ENCODE measurements at places on chromosomes 13 and 19. TPM values are rescaled to one million over a fixed set of nuclear protein-coding genes. Genes with fewer than 3 reads are reported as not detected.
A peak's percentile ranks its signal among the peaks of the same experiment; 100 is the strongest.

The TYROBP gene
- not detected for total RNA-seq

The SPC24 gene
- 70.3 TPM for total RNA-seq

The GRIN2D gene
- total RNA-seq: 0.07 TPM

The OR10H1 gene
- total RNA-seq: not detected

The ATP4B gene
- total RNA-seq: not detected

DNA sequence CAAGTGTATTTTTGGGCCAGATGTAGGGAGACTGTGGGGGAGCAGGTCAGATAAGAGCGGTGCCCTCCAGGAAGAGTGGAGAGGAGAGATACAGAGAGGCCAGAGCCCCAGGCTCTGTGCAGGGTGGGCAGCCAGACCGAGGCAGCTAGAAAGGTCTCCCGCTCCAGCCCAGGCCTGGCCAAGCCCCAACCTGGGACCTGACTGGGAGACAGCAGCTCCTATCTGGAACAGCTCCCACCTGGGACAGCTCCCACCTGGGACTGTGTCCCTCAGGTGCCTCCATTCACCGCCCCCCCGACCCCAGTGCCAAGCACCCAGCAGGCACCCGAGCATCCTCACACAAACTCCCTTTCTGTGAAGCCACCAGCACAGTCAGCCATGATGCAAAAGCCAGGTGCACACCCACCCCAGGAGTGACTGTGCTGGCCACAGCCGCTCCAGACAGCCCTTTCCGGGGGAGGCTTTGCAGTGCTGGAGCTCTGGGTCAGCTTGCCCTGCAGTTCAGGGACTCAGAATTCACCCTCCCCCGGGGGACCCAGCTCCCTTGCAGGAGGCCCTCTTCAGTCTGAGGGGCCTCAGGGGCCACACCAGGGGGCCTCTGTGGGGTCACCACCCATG is 2.1 kb upstream of the GRTP1 start:
- H3K27me3 ChIP-seq: peaks cover 17% of the 10 kb centered on the region
- no peak for DNase-seq
- no peaks in the 10 kb centered on the region for H3K36me3 ChIP-seq
- H3K4me3 ChIP-seq: no peak overlapping the region

DNA sequence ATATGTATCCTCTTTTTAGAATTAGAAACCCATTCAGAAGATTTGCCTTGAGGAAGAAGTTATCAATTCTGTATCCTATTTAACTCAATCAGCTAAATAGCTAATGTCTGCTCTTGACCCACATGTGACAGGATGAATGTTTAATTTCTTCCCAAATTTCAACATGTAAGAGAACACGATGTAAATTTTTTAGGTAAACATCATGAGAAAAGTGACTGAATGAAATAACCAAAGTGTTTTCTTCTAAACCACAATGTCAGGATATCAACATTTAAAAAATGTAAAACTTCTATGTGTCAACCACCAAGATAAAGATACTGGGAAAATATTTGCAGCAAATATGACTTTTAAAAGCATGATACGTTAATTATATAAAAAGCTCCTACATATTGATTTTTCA is 302.4 kb downstream of the DCT start:
- DNase-seq: no peak
- peaks cover 8% of the 10 kb centered on the region for H3K4me1 ChIP-seq
- H3K27me3 ChIP-seq: peaks cover 4% of the 10 kb centered on the region
- no peak overlapping the region for H3K4me3 ChIP-seq
- H3K36me3 ChIP-seq: no peaks in the 10 kb centered on the region
- no peak overlapping the region for H3K27ac ChIP-seq

DNA sequence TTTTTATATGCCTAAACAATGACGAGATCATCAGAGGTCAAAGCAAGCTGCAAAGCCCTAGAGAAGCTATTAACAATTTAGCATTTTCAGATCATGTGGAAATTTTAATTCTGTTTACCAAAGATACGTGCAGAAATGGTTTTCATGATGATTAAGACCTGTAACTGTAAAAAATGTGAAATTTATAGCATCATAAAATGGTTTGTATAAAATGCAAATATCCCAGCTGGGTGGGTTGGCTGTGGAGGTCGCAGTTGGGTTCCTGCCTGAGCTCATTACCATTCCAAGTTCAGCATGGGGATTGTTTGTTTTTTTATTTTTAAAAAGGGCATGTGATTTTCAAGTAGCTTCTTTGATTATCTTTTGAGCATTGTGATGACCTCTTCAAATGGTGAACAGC is 47.9 kb upstream of the SIAH3 start:
- no peaks in the 10 kb centered on the region for H3K4me1 ChIP-seq
- no peak for DNase-seq
- H3K4me3 ChIP-seq: no peak overlapping the region
- no peak overlapping the region for H3K27ac ChIP-seq
- H3K36me3 ChIP-seq: no peaks in the 10 kb centered on the region

- H3K4me3 ChIP-seq: no peak overlapping the region
- no peaks in the 10 kb centered on the region for H3K36me3 ChIP-seq
- no peak overlapping the region for H3K27ac ChIP-seq
Observed at GRCh38 chr13:104701591-104701990, 1635.4 kb upstream of the SLC10A2 start.

DNA sequence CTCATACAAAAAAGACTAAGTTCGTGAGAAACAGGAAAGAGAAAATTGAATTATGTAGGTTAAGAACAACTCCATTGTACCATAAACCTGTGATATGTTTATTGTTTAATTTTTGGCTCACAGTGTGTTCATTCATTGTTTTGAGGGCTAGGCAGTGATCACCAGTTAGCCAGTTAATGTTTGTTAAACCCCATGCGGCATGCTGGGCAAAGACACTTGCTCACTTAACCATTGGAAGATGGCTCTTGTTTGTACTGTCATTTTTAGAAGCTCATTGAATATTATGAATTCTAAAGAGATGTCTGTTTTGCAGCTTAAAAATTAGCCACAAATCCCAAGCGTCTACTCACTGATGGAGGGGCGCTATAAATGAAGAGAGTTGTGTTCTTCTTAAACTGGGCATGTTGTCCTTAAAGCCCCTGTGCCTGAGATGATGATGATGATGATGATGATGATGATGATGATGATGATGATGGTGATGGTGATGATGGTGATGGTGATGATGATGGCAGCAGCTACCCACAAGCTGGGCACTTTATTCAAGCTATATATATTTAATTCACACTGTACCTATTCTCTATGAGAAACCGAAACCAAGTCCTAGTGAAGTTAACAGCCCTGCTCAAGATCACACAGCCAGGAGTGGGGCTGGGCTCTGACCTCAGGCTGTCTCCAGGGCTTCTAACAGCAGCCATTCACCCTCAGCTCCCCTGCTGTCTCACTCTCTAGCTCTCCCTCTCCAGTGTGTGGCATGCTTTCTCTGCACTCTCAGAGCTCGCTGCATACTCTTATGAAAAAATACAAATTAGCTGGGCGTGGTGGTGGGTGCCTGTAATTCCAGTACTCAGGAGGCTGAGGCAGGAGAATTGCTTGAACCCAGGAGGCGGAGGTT is 169.1 kb downstream of the SHISA2 start:
- peaks cover 32% of the 10 kb centered on the region for H3K4me1 ChIP-seq
- no peak overlapping the region for H3K27ac ChIP-seq
- peak; percentile 23 for DNase-seq
- H3K27me3 ChIP-seq: no peaks in the 10 kb centered on the region

- no peak for DNase-seq
- H3K27ac ChIP-seq: no peak overlapping the region
- H3K4me1 ChIP-seq: peaks cover 7% of the 10 kb centered on the region
- no peak overlapping the region for H3K4me3 ChIP-seq
- H3K36me3 ChIP-seq: peaks cover 25% of the 10 kb centered on the region
Observed at GRCh38 chr13:49532593-49532992, 36.8 kb downstream of the PHF11 start.

DNA sequence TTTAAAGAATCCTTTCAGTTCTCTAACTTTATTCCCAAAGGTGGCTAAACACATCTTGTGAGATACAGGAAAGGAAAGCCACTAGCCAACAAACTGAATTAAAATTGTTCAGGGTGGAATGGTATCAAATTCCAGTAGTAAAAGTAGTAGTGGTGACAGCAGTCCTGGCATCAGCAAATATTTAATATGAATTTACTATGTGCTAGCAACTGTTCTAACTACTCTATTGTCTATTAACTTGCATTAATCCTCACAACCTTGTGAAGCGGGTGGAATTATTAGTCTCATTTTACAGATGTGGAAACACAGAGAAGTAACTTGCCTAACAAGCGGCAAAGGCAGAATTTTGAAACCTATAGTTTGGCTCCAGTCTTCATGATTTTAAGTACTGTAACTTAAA is 130.1 kb downstream of the KLF12 start:
- H3K27me3 ChIP-seq: no peaks in the 10 kb centered on the region
- no peak overlapping the region for H3K4me3 ChIP-seq
- DNase-seq: no peak
- no peak overlapping the region for H3K27ac ChIP-seq
- H3K36me3 ChIP-seq: peaks cover 7% of the 10 kb centered on the region

GRCh38 chr19:16626796-16627192 is 1.2 kb downstream of the MED26 start:
- peak overlapping the region; percentile 83 for H3K27ac ChIP-seq
- H3K27me3 ChIP-seq: no peaks in the 10 kb centered on the region
- peak; percentile 37 for DNase-seq
- H3K4me1 ChIP-seq: peaks cover 38% of the 10 kb centered on the region
- peak overlapping the region; percentile 90 for H3K4me3 ChIP-seq

- no peak overlapping the region for H3K27ac ChIP-seq
- peaks cover 57% of the 10 kb centered on the region for H3K4me1 ChIP-seq
- H3K27me3 ChIP-seq: no peaks in the 10 kb centered on the region
- H3K36me3 ChIP-seq: peaks cover 19% of the 10 kb centered on the region
Observed at GRCh38 chr19:1266129-1266915, 2.8 kb upstream of the CIRBP start.

GRCh38 chr13:99276706-99277105 is 18.5 kb upstream of the GPR18 start:
- H3K4me3 ChIP-seq: no peak overlapping the region
- no peak overlapping the region for H3K27ac ChIP-seq
- no peak for DNase-seq
- H3K27me3 ChIP-seq: no peaks in the 10 kb centered on the region
- peaks cover 28% of the 10 kb centered on the region for H3K36me3 ChIP-seq

DNA sequence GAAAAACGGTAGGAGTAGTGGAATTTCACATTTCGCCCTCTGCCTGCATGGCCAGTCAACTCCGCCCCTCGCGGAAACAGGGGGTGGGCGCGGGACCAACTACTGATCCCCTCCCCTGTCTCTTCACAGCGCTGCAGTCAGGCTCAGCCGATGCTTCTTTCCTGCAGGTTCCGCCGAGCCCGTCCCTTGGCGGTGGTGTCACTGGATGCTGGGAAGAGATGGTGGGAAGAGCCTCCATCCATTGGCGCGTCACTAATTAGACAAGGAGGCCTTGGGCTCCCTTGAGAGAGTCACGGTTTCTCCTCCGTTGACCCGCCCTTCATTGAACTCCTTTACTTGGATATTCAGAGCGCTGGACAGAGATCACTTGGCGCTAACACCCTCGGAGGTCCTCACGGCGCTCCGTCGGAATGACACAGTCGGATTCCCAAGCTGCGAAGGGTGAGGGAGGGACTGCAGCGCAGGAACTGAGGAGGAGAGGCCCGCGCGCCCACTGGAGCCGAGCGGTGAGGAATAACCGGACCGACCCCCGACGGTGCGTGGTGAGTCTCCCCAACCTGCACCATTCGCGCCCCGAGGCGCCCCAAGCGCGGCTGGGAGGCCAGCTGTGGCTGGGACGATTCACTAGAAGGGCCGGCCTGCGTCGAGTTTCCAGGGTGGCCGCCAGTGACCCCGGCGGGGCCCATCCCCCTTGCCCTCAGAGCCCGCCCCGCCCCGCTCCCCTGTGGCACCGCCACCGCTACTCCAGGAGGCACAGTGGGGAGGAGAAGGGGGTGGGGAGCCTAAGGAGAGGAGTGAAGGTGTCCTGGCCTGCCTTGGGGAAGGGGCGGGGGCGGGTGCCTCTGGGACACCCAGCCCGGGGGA is 11.2 kb upstream of the CEACAM21 start:
- H3K4me1 ChIP-seq: peaks cover 69% of the 10 kb centered on the region
- H3K27ac ChIP-seq: no peak overlapping the region
- peaks cover 19% of the 10 kb centered on the region for H3K36me3 ChIP-seq

DNA sequence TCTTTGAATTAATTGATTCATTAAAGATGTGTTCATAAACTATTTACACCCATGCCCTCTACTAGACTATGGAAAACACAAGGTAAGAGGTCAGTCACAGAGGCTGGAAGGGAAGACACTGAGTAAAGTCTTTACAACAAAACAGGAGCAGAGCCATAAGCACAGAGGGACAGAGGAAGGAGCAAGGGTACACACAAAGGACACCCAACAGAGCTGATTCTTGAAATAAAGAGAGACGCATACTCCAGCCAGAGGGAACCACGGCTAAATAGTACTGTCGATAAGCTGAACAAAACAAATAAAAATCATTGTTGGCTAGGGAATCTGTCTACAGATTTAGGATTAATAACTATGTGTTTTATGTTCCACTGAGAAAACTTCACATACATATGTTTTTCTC is 289.2 kb downstream of the EFNB2 start:
- H3K4me1 ChIP-seq: no peaks in the 10 kb centered on the region
- DNase-seq: no peak
- no peaks in the 10 kb centered on the region for H3K36me3 ChIP-seq
- no peak overlapping the region for H3K27ac ChIP-seq
- H3K4me3 ChIP-seq: no peak overlapping the region
- H3K27me3 ChIP-seq: no peaks in the 10 kb centered on the region

DNA sequence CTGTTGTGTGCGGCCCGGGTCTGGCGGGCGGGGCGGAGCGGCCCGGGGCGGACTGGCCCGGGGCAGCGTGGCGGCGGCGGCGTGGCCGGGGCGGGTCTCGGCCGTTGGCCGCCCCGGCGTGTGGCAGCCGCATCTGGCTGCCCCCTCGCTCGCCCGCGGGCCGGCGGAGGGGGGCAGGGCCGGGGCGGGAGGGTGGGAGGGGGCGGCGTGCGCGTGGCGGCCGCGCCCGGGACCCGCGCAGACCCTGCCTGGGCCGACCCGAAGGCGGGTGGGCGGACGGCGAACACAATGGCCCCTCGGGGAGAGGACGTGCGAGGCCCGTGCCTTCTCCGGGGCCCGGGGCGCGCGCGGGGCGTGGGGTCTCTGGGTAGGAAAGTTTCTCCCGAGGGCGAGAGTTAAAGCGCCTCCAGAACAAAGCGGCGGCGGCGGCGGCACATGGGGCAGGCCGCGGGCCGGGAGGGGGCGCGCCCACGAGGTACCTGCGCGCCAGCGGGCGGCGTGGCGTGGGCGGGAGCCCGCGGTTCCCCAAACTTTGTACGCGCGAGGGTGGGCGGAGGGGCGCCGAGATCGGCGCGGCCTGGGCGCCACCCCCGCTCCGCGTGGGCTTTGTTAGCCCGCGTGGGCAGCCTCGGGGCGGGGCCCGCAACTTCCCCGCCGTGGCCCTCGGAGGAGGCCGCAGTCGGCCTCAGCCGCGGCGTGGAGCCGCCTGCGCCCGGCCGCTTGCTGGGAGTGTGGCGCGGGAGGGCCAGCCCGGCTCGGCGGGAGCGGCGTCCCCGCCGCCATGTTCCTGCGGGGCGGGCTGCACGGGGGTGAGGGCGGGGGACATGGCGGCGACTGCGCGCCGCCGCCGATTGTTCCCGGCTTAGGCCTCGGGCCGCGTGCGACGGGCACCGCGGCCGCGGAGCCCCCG is 764 bp downstream of the MIR17HG start:
- no peaks in the 10 kb centered on the region for H3K27me3 ChIP-seq
- peaks cover 55% of the 10 kb centered on the region for H3K4me1 ChIP-seq
- peak; percentile 69 for DNase-seq

Measured in activated CD4-positive, alpha-beta memory T cell treated with anti-CD3 and anti-CD28 coated beads for 36 hours (primary cell).